Fibroblast of skin of right biceps (primary cell): ENCODE measurements at places on chromosomes 1 and 21.

- DNase-seq, result no peak
Measured at GRCh38 chr21:16606271-16606670, 876.5 kb downstream of the USP25 start.

DNA sequence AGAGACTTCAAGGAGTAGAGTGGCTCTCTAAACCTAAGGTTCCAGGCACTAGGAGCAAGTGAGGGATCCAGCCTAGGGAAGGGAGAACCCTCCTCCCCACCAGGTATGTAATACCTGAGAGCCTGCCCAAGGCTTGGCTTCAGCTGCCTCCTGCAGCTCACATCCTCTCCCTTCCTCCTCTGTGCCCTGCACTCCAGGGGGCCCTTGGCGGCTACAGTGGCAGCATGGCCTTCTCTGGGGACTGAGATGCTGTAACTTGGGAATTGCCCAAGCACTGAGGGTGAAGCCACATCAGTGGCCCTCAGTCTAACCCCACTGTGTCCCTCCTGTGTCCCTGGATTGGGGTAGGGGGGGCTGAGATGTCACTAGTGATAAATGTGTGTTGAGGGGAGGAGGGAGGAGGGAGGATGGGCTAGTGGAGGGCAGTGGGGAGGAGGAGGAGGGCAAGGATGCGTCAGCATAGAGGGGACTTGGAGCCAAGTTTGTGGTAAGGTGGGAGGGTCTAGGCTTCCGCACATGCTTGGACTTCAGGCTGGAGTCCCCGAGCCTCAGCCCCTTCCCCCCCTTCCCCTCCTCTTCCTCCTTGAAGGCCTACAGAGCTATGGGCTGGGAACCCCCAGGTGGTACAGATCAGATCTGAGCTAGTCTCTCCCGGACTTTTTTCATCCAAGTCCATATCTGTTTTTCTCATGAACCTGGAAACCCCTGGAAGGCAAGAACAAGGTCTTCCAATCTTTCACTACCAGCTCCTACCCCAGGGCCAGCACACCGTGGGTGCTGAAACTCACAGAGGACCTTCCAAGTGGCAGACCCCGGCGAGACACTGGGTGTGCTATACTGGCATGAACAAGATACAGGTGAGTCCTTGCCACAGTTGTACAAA is 17.5 kb downstream of the COL9A2 start:
- DNase-seq, result peak; percentile 55

DNA sequence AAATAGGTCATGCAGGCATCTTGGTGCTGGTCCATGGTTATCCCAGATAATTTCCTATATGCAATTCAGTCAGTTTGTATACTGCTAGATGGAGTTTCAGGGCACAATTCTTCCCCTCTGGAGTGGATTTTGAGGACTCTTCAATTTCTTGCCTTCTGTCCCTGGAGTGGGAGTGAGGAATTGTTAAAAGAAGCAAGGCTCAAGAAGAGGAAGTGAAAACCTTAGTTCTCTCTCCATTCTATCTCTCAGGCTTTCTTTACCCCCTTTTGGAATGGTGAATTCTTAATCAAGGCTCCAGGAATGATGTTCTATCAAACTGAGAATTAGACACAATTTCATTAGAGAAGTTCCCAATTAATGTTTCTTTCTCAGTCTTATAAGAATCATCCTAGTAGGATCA is 67.1 kb downstream of the RWDD3 start:
- no peak for DNase-seq

GRCh38 chr1:17611991-17612390 is 72.5 kb downstream of the ARHGEF10L start:
- peak; percentile 74 for DNase-seq

GRCh38 chr1:223390618-223391017 is 2.6 kb upstream of the CCDC185 start:
- no peak for DNase-seq

GRCh38 chr1:9315411-9316079 is 22.9 kb downstream of the SPSB1 start:
- DNase-seq, result peak; percentile 22

DNA sequence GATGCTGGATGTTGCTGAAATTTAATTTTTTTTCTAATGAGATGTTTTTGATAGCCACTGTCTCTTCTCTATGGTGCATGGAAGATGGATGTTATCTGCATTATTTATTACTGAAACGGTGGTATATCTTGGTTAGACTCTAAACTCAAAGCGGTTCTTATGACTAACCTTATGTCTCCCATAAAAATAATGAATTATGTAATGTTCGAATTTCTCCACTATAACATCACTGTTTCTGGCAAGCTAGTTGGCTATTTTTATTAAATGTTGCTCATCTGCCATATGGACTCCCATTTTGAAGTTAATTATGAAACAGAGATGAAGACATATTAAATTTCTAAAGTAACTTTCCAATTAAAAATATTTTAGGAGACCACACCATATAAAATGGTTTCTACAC is 808.6 kb upstream of the ADGRL4 start:
- peak; percentile 53 for DNase-seq

GRCh38 chr1:196317535-196318522 is 290.4 kb downstream of the KCNT2 start:
- peak; percentile 33 for DNase-seq

- no peak for DNase-seq
Measured at GRCh38 chr1:207863893-207864535, 46.9 kb downstream of the CD34 start.

- DNase-seq, result peak; percentile 61
Measured at GRCh38 chr1:65254320-65255034, 54.9 kb upstream of the DNAJC6 start.

GRCh38 chr1:23029337-23029736 is 10.1 kb downstream of the KDM1A start:
- DNase-seq, result no peak

DNA sequence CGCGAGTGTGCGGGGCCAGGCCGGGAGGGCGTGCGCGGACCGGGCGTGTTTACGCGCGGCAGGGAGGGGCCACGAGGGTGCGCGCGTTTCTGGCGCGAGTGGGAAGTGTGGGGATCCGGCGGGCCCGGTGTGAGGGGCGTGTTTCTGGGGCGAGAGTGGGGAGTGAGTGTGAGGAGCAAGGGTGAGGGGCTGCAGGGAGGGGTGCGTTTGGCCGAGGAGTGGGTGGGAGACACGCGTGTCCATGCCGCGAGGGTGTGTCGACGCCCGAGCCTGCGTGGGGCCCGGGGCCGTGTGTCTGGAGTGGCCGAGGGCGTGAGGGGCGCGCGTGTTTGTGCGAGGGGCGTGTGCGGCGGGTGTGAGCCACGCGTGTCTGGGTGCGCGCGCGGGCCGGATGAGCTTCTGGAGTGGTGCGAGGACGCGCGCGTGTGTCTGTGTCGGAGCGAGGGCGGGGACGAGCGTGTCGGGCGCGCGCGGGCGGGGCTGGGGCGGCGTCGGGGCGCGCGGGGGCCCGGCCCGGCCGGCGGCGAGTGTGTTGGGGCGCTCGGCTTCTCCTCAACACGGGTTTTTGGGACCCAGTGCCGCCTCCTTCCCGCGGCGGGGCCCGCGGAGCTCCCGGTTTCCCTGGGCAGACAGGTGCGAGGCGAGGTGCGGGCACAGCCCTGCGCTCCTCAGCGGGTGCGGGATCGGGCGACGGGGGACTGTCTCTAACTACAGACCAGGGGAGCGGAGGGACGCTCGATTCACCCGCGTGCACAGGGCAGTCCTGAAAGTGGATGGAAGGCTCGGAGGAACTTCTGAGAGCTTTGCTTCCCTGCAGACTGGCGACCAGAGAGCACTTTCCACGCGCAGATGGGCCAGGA is 65.8 kb upstream of the VAMP3 start:
- DNase-seq, result no peak

- no peak for DNase-seq
Measured at GRCh38 chr1:34865573-34865972, 6.0 kb upstream of the SMIM12 start.

DNA sequence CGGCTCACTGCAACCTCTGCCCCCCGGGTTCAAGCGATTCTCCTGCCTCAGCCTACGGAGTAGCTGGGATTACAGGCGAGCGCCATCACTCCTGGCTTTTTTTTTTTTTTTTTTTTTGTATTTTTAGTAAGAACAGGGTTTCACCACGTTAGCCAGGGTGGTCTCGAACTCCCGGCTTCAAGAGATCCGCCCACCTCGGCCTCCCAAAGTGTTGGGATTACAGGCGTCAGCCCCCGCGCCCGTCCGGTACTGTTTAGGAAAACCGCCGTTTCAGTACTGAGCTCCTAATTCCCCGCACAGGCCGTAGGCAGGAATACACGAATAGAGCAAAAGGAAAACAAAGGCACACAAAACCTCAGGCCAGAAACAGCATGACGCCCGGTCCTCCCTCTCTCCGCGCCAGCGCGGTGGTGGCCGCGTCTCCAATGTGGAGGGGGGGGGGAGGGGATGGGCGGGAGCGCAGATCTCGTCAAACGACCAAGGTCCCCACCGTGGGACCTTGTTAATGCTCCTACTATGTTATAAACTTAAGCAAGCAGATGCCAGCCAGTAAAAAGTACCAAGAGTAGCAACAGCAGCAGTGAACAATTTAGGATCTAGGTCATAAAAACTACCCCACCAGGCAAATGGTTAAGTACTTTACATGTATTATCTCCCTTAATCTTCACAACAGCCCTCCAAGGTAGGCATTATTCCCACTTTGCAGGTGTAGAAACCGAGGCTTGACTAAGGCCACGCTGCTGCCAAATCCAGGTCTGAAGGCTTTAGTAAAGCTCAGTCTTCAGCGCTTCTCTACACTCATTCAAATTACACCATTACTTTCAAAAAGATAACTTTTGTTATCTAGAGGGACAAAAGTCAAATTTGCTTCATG is 648 bp upstream of the ADAR start:
- DNase-seq, result peak; percentile 65

DNA sequence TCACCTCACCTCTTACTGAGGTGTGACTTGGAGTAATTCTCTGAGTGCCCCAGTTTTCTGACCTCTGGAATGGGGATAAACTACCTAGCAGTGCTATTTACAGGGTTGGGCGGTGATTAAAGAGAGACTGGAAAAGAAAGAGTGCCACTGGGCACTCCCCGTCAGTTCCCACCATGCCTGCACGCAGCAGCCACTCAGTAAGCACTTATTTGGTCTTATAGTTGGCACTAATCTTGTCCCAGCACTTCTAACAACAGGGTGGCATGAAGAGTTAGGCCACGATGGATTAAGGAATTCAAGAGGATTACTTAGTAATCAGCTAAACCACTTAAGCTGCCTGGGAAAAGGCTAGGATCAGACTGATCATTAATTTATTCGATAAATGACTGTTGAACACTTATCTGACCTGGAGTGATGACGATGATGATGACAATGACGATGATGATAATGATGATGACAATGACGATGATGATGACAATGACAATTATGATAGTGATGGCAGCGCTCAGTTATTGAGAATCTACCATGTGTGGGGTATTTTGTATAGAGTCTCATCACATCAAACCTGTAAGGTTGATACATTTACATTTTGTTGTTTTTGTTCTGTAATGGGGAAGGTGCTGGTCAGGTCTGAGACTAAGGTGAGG is 5.4 kb downstream of the CITED4 start:
- no peak for DNase-seq

GRCh38 chr1:27491748-27492700 is 2.1 kb upstream of the WASF2 start:
- no peak for DNase-seq

DNA sequence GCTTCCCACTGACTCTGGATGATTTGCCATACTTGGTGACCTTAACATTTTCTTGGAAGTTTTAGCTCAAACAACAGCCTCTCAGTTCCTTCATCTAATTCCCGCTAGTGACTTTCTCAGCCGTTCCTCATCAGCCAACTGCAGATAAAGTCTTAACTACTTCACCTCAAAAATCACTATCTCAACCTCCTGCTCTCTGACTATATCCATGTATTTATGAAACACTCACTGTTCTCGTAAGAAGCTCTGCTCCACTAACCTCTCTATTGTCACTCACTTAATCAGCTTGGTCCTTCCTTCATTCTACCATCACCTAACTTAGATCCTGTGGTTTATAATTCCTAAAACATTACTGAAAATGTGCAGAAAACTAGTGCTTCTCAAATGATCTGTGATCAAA is 1551.6 kb downstream of the MRPL39 start:
- no peak for DNase-seq

DNA sequence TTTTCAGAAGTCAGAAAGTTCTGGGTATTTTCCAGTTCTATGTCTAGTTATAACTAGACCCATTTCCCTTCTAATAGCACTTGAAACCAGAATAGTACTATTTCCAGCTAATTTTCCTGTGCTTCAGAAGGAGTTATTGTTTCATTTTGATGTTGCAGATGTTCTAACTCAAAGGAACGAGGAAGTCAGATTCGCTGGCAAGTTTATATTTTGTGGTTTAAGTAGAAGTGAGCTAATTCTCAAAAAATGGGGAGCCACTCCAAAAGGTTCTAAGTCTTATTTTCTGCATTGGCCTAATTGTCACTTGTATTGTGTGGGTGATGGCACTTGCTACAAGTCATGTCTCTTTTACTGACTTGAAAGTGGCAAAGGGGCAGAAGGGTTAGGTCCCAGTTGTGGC is 18.1 kb downstream of the CCDC185 start:
- DNase-seq, result peak; percentile 63

- no peak for DNase-seq
Measured at GRCh38 chr21:46005081-46005480, 23.5 kb downstream of the COL6A1 start.

GRCh38 chr1:36107394-36107793 is 17.6 kb downstream of the COL8A2 start:
- DNase-seq, result no peak

GRCh38 chr1:87826681-87827251 is 498.1 kb downstream of the LMO4 start:
- DNase-seq, result peak; percentile 88

GRCh38 chr1:102588536-102588935 is 519.8 kb downstream of the COL11A1 start:
- DNase-seq, result no peak
